ENCODE measurements at places on chromosomes 12 and 14. TPM values are rescaled to one million over a fixed set of nuclear protein-coding genes. Genes with fewer than 3 reads are reported as not detected.

Gene GLS2
- total RNA-seq: not detected

Gene PZP
- total RNA-seq: not detected

Gene IL31
- total RNA-seq: not detected

Gene NINJ2
- 0.49 TPM for total RNA-seq

Gene SVOP
- not detected for total RNA-seq

Gene OR4E2
- not detected for total RNA-seq

Gene FAM181A
- total RNA-seq: not detected

Gene TMEM132D
- not detected for total RNA-seq

Gene RTL1
- total RNA-seq: not detected

Gene TAS2R50
- total RNA-seq: 0.49 TPM

Gene SLC41A2
- 14.8 TPM for total RNA-seq

Gene SERPINA6
- not detected for total RNA-seq

Gene VTI1B
- total RNA-seq: 53.1 TPM

All from cardiac atrium fibroblast (primary cell).